ENCODE measurements at places on chromosomes 5 and 9. TPM values are rescaled to one million over a fixed set of nuclear protein-coding genes. Genes with fewer than 3 reads are reported as not detected.

JAKMIP2 gene
- total RNA-seq = 0.26 TPM

GRCh38 chr5:170268884-170269283 is 28.7 kb downstream of the LCP2 start:
- H3K4me1 ChIP-seq = no peaks in the 10 kb centered on the region
- no peaks in the 10 kb centered on the region for H3K27me3 ChIP-seq
- no peaks in the 10 kb centered on the region for H3K36me3 ChIP-seq
- DNase-seq = no peak

MARVELD2 gene
- total RNA-seq = 37.1 TPM

TMEM215 gene
- total RNA-seq = not detected

DNAI1 gene
- not detected for total RNA-seq

RORB gene
- total RNA-seq = not detected

PCDH1 gene
- total RNA-seq = 29.4 TPM

GARIN3 gene
- not detected for total RNA-seq

MARCOL gene
- total RNA-seq = not detected

CDC20B gene
- total RNA-seq = not detected
